Neural crest cell (in vitro differentiated cells): ENCODE measurements at places on chromosomes 11 and 22.

DNA sequence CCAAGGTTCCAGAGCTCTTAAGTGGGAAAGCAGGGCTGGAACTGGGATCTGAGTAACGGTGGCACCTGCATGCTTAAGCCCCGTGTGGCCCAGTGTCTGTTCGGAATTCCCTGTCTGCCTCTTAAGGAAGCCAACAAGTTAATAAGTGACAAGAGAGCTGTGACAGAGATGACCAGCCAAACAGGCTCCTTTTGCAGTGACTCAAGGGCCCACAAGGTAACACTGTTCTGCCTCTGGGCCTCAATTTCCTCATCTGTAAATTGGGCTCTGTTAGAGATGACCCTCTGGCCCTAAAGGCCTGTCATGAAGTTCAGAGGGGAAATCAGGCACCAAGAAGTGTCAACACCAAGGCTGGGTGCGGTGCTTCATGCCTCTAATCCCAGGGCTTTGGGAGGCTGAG lies 18.6 kb downstream of the USH1C start:
- no peak for DNase-seq

GRCh38 chr11:124179310-124179709 lies 3.8 kb upstream of the OR10D3 start:
- no peak for DNase-seq

DNA sequence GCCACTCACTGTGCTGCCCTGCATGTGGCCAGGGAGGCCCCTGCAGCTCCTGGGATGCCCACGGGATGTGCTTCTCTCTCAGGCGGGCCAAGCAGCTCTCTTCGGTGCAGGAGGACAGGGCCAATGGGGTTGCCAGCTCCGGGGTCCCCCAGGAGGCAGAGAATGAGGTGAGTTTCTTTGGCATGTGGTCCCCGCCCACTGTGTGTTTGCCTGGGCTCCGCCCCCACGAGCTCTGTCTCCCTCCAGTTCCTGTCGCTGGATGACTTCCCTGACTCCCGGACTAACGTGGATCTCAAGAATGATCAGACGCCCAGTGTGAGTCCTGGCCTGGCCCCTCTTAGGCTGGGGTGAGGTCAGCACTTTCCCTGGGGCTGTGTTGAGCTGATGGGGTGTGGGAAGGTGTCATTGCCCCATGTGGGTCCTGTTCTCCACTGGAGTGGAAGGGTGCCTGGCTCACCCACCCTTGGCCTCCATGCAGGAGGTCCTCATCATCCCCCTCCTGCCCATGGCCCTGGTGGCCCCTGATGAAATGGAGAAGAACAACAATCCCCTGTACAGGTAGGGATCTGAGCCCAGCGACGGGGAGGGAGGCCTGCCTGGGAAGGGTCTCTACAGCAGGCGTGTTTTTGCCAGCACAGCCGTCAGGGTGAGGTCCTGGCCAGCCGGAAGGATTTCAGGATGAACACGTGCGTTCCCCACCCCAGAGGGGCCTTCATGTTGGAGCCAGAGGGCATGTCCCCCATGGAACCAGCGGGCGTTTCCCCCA lies 7.7 kb downstream of the SCO2 start:
- DNase-seq, result no peak

DNA sequence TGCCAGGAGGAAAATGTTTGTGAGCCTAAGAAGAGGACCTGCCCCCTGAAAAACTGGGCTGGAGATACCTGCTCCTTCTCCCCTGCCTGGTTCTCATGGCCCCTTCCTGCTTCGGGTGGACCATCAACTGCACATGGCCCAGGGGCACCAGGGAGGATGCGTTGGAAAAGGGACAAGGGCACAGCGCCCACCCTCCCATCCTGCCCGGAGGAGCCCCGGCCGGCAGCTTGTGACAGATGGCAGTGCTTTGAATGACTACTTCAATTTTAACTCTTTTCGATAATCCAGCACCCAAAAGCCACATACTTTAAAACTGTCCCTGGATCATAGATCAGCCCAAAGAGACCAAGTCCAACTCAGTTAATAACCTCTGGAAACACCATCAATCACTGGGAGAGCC lies 135.8 kb upstream of the NECTIN1 start:
- no peak for DNase-seq

GRCh38 chr22:17787241-17787640 lies 13.0 kb upstream of the BID start:
- DNase-seq, result no peak

GRCh38 chr11:100805506-100806199 lies 118.6 kb downstream of the ARHGAP42 start:
- DNase-seq, result no peak

GRCh38 chr22:43396321-43396933 lies 15.4 kb upstream of the MPPED1 start:
- no peak for DNase-seq

- no peak for DNase-seq
These were observed 11.3 kb upstream of the LTO1 start for GRCh38 chr11:69686452-69686851.

- DNase-seq, result no peak
These were observed 50.8 kb downstream of the FLRT1 start for GRCh38 chr11:64086258-64087123.

DNA sequence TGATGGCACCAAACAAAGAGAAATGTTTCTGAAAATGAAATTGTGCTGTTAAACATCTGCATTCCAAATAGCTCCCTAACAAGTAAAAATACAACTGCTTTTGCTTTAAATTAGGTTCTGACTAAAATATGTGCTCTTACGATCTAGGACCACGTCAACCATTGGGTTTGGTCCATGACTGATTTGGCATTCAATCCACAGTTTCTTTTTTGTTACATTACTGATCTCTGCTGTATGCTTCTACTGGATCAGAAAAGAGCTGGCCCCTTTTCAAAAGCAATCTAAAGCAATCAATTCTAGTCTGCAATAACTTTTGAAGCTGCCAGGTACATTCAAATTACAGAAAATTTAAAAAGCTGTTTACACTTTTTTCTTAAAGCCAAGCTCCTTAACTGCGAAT lies 1047.1 kb upstream of the CCDC90B start:
- no peak for DNase-seq

GRCh38 chr11:8873741-8874405 lies 37.1 kb upstream of the AKIP1 start:
- no peak for DNase-seq

DNA sequence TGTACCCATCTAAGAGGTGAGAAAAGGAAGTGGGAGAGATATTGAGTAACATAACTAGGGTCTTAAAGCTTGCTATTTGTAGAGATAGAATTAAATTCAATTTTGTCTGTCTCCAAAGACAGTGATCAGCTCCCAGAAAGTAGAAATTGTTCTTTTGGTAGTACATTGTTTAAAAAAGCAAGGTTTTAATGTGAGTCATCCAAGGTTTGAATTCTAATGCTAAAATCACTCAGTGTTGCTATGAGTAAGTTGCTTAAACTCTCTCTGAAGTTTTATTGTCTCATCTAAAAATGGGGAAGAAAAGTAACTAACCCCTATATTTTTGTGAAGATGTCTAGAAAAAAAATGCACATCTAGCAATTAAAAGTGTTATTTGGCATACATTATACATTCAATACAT lies 1004.5 kb upstream of the CCDC90B start:
- no peak for DNase-seq

- DNase-seq, result no peak
These were observed 935 bp downstream of the ZNF143 start for GRCh38 chr11:9461760-9462134.
